ENCODE measurements at places on chromosomes 11 and 22.

- DNase-seq, result no peak
Observed at GRCh38 chr22:16818538-16818937, 6.7 kb downstream of the XKR3 start.

DNA sequence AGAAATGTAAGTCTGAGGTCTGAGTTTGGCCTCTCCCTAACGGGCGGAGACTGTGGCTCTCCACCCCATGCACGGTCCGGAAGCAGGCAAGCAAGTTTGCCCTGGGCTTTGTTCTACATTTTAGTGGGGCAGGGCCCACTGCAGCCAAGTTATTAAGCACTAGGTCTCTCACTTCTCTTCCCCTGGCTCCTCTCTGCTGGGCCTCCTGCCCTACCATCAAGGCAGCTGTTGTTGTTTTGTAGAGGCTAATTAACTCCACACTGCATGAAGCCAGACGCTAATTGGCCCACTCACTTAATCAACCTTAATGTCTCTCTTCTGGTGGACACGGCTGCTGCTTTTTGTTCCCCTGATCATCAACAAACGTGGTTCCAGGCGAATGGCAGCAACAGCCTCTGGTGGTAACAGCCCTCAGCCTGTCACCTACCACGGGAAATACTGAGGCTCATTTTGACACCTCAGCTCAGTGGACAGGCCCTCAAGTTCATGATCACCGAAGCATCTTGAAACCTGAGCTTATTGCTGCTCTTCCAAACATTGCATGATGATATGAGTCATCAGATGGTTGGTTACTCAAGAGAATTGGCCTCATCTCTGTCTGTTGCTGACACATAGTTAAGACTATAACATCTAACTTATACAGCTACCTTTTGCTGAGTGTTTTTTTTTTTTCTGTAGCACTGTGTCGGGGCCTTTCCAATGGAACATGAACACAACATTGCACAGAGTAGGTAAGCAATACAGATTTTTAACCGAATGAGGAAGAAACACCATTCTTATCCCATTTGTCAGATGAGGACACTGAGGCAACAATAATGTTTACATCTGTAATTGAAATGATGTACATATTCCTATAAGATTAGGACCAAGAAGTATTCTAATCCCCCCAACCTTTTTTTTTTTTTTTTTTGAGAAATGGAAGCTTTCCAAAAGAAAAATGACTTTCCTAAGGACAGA, 20.8 kb upstream of the LMO2 start:
- no peak for DNase-seq

DNA sequence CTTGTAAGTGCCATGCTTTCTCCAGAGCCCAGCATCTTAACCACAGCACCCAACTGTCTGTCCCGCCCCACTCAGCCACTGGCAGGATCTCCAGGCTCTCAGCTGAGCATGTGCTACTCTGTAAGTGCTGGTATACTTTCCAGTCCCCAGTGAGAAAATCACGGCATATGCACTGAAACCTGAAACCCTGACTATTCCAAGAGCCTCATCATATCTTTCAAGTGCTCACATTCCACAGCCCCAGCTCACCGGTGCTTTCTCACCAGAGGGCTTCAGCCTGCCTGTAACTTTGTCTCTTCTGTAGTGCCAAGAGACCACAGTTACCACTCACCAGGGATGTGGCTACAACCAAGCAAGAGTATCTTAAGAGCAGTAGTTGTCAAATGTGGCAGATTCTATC, 24.4 kb upstream of the PAMR1 start:
- peak; percentile 25 for DNase-seq

DNA sequence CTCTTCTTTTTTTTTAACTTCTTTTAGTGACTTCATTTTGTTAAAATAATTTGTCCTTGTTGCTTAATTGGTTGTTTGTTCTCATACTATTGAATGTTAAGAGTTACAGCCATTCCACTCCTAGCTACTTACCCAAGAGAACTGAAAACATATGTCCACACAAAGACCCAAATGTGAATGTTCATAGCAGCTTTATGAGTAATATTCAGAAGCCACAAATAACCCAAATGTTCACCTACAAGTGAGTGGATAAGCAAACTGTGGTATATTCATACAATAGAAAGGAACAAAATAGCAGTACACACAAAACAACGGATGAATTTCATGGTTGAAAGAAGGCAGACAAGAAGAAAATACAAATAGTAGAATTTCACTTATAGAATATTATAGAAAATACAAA, 1.4 kb upstream of the OR4D11 start:
- no peak for DNase-seq

GRCh38 chr11:60887556-60887955, 18.8 kb downstream of the PRPF19 start:
- no peak for DNase-seq

- DNase-seq, result no peak
Observed at GRCh38 chr11:65606876-65607613, 7.0 kb downstream of the MAP3K11 start.

GRCh38 chr11:8338138-8338537, 74.5 kb upstream of the LMO1 start:
- DNase-seq, result no peak

DNA sequence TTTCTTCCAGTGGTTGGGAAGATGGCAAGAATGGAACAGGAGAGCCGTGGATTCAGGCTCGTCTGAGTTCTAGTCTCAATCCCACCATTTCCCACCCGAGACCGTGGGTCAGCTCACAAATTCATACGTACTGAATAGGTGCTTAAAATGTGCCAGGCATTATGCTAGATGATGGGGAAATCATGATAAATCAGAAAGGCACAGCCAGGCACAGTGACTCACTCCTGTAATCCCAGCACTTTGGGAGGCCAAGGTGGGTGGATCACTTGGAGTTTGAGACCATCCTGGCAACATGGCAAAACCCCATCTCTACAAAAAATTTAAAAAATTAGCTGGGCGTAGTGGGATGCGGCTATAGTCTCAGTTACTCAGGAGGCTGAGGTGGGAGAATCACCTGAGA, 7.1 kb downstream of the TRIOBP start:
- no peak for DNase-seq

GRCh38 chr11:112408517-112408916, 147.9 kb upstream of the PLET1 start:
- DNase-seq, result no peak

DNA sequence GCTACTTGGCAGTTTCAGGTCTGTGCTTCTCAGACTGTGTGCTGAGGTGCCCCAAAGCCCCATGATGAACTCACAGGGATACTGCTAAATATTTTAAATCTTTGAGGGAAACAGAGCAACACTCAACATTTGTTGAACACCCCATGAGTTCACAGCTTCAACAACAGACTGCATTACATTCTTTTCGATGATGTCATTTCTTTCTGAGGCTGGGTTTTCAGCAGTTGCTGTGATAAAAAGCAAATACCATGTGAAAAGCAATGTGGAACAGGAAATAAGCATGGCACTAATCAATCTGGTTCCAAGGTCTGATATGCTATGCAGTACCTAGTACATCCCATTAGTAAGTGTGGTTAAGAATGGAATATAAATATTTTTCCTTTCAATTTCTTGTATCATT, 82.7 kb downstream of the RPL27A start:
- no peak for DNase-seq

DNA sequence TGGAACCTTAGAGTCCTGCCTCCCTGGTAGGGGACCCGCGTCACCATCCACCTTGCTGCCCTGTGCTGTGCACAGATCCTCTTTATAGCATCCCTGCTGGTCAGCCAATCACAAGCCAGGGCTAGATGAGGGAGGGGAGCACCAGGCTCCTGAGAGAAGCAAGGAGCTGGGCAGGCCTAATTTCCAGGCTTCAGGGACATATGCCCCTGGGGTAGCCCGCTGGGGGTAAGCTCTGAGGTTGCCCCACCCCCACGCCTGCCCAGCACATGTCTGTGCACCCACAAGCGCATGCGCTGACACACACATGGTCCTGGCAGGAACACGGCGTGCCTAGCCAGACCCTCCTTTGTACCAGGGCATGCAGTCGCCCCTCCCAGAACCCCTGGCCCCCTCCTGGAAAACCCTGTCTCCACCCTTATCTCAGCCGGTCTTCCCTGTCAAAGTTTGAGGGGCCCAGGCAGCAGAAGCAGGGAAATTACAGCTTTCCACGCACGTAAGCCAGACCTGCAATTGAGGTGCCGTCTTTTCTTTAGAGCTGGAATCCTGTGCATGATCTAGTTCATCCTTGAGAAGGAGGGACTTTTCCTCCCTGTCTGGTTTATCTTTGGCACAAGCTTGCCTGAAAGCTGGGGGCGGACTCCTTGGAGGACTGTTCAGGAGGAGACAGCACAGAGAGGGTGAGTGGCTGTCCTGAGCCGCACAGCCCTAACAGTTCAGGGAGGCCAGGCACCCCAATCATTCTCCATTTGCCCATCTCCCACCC, 2.1 kb downstream of the SSTR3 start:
- no peak for DNase-seq

- no peak for DNase-seq
Observed at GRCh38 chr22:40498420-40499208, 128.2 kb downstream of the SGSM3 start.

DNA sequence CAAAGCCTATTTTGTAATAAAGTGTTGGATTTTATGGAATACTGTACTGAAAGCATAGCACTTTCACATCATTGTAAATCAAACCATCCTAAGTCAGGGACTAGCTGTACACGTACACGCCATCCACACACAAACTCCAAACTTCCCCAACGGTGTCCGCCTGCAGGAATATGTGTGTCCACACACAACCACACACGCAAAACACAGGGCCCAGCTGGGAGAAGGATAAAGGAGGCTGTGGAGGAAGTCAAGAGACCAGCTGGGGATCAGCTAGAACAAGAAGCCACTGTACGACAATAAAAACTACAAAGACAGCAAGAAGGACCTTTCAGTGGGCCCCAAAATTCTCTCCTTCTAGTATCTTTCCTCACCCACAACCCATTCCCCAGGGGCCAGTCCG, 1.6 kb downstream of the TRIM29 start:
- no peak for DNase-seq

- DNase-seq, result no peak
Observed at GRCh38 chr11:30495437-30495836, 90.7 kb downstream of the MPPED2 start.

- no peak for DNase-seq
Observed at GRCh38 chr22:27086080-27087044, 429.0 kb downstream of the MIAT start.

DNA sequence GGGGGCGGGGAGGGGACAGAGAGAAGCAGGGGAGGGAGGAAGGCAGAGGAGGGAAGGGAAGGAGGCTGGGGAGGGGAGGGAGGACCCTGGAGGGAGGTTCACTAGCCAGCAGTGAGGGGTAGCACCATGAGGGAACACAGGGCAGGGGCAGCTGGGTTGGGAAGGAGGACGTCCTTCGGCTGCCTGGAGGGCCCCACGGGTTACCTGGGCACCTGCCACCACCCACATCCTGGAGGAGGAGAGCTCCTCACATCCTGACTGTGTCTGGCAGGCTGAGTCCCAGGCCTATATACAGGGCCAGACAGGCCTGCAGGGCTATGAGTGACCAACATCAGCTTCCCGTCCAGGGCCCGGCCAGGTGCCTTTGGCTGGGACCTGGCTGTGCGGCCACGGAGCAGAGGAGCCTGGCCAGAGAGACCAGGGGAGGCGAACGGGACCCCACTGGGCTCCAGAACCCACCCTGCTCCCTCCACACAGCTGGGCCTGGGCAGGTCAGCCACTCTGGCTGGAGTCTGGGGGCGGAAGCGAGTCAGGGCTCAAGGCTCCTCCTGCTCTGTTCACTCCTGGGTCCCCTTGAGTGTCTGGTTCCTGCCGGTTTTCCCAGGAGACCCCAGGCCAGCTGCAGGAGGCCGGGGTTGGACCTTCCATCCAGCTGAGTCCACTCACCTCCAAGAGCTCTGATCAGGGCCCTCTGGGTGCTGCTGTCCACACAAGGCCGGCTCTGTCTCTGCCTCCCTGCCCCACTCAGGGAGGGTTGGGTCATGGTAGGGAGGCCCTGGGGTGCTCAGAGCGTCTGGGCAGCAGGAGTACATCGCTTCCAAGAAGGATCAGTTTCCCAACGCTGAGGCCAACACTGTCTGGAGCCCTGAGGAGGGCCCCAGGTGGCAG, 677.7 kb downstream of the BRD1 start:
- DNase-seq, result no peak

DNA sequence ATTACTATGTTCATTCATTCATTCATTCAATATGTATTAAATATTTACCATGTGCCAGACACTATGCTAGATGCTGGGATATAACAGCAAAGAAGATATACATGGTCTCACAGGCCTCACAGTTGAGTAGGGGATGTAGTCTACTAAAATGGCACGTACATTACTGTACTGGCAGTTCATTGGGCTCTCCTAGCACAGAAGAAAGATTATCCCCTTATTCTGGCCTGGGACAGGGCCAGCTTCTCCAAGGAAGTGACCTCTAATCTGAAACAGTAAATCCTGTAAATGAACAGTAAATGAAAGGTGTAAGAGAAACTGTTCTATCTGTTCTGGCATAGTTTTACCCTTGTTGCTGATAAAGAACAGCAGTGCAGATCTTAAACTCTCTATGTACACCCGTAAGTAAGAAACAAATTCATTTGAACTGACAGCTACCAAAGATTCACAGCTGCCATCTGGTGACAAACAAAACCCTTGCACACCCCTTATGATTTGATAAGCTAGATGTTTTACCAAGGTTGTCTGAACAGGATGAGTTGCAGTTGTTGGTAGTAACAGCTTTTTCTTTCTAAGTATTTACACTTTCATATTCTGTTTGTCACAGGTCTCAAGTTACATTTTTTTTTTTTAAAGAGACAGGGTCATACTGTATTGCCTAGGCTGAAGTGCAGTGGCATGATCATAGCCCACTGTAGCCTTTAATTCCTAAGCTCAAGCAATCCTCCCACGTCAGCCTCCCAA, 263.1 kb downstream of the TMEM135 start:
- DNase-seq, result no peak

DNA sequence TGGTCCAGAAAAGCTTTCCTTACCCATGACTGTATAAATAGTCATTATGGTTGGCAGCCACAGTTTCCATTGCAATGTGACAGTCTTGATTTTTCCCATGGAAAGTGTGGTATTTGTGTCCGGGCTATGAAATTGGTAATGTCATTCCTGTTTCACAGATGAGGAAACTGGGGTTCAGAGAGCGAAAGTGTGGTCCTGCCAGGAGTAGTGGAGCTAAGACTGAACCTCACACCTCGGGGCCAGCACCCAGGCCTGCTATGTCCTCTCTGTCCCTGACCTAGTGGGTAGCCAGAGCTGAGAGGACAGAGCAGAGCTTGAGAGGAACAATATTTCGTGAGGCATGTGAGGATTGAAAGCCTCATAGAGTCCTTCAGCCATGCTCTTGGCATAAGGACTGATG, 1.2 kb upstream of the YDJC start:
- no peak for DNase-seq

Measured in GOT3 (cell line).